ENCODE measurements at places on chromosomes 5 and 9.

DNA sequence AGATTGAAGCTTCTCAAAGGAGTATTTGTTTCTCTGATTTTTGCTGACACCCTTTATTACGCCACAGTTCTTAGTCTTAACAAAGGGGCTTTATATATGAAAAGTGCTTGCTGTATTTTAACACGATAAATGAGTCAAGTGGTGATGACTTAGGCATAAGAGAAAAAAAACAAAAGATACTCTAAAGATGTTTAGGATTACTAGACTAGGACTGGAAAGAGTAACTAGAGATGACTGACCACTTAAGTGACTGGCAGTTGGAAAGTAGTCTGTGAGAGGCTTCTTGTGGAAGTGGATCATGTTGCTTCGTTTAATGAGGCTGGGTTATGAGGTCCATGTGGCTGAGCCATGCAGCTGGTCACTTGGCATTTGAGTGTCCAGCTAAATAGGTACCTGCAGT lies 69.4 kb upstream of the ACTBL2 start:
- DNase-seq, result no peak

GRCh38 chr5:168747987-168748777 lies 169.0 kb upstream of the PANK3 start:
- no peak for DNase-seq

DNA sequence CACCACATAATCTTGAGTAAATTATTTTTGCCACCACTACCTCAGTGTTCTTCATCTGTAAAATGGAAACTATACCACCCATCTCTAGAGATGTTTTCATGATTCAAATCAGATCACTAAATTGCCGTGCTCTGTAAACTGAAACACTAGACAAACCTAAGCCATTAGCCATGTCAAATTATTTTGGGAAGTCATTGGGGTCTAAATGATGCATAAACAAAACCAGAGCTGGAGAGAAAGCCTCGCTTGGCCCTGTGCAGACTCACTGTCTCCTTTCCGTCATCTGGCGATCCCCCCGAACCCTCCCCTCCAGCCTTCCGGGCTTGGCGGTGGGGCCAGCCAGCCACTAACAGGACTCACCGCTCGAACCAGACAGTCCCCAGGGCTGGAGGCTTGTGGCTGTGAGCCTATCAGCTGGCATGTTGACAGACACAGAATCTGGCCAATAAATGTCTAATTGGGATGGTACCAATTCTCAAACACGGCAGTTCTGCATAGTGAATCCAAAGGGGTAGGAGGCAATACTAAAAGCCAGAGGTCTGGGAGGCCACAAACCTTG lies 256.5 kb downstream of the SEC61B start:
- no peak for DNase-seq

GRCh38 chr5:42586625-42587024 lies 163.4 kb downstream of the GHR start:
- DNase-seq, result no peak

DNA sequence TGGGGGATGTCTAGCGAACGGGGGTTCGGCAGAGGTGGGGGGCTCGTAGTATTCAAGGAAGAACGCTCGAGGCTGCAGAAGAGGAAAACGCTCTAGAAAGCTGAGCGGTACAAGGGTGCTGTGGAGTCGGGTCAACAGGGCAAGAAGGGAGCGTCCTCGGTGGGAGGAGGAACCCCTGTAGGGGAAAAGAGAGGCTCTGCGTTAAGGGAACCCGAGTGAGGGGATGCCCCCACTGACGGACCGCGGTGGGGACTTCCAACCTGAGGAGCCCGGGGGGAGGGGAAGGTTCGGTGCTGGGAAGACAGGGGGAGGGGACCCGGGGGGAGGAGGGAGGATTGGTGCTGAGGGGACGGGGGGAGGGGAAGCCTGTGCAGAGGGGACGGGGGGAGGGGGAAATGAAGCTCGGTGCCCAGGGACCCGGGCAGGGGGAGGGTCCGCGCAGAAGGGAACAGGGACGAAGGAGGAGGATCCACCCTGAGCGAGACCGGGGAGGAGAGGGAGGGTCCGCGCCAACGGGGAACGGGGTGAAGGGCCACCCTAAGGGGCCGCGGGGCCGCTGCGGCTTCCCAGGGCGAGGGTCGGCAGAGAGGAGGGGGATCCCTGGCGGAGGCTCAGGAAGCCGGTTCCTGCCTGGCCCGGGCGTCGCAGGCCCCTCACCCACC lies 621 bp downstream of the NR6A1 start:
- no peak for DNase-seq

DNA sequence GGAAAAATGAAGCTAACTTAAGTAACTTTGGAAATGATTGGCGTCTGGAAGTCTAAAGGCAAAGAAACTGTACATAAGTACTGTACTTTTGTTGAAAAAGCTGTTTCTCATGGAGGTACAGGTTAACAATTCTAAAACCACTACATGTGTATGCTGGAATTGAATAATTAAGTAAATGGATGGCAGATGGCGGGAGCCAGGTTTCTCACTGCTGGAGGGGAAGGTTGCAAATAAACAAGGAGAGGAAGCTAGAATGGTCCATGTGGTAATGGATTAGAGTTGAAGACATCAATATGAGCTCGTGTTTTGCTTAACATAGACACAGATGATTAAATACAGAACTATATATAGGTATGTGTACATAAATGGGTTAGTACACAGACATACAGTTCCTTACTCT lies 43.2 kb upstream of the ASTN2 start:
- DNase-seq, result no peak

GRCh38 chr9:86175223-86175622 lies 75.9 kb upstream of the GOLM1 start:
- DNase-seq, result no peak

DNA sequence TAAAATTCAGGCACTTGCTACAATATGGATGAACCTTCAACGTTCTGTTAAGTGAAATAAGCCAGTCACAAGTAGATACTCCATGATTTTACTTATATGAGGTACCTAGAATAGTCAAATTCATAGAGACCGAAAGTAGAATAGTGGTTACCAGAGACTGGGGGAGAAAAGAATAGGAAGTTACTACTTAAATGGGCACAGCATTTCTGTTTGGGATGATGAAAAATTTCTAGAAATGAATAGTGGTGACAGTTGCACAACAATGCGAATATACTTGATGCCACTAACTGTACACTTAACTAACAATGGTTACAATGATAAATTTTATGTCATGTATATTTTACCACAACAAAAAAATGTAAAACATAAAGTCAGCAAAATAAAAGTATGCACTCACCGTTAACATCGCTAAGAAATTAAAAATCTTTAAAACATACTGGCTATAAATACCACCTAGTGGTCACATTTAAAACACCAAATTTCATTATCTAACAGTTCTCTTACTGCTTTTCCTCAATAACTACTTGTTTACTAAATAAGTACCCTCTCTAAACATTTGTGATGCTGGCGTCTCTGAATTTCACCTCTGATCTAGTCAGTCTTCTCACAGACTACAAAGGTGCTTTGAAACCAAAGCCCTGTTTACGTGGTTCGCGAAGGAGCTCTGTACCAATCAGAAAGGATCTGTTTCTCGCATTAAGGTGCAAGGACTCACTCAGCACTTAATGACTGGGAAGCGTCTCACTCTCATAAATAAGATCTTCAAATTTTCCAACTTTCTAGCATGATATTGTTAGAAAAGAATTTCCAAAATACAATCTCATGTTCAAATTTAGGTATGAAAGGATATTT lies 22.7 kb downstream of the KIF3A start:
- no peak for DNase-seq

- DNase-seq, result no peak
These were observed 20.6 kb downstream of the PFDN1 start for GRCh38 chr5:140282266-140282665.

GRCh38 chr9:129164246-129164930 lies 13.7 kb downstream of the IER5L start:
- DNase-seq, result no peak

DNA sequence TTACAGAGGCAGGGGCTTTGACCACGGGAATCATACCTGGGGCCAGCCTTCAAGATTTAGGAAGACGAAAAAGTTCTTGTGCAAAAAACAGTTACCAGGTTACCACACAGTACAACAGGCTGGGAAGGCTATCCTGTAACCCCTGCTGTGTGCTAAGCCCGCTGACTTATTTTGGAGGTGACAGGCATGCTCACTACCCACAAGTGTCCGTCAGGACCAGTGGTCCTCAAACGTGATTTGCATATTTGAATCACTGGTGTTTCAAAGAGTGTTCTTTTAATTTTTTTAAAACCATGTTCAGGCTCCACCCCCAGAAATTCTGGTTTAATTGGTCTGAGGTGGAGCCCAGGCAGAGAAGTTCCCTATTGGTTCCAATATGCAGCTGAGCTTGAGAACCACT lies 146.6 kb downstream of the TTLL11 start:
- no peak for DNase-seq

- DNase-seq, result no peak
These were observed 487.3 kb downstream of the CCDC171 start for GRCh38 chr9:16039988-16040761.

DNA sequence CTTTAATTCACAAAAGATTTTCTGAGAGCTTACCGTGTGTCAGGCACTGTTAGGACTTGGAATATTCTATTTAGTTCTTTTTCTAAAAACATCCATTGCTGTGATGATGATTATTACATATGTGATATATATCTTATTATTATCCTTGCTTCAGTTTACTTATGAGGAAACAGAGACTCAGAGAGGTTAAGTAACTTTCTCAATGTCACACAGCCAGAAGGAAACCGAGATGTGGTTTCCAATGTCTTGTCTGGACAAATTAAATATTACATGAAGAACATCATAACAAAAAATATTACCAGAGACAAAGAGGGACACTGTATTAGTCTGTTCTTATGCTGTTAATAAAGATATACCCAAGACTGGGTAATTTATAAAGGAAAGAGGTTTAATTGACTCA lies 125.5 kb upstream of the DAP start:
- no peak for DNase-seq

- DNase-seq, result no peak
These were observed 151.0 kb downstream of the GPBP1 start for GRCh38 chr5:57324861-57325260.

DNA sequence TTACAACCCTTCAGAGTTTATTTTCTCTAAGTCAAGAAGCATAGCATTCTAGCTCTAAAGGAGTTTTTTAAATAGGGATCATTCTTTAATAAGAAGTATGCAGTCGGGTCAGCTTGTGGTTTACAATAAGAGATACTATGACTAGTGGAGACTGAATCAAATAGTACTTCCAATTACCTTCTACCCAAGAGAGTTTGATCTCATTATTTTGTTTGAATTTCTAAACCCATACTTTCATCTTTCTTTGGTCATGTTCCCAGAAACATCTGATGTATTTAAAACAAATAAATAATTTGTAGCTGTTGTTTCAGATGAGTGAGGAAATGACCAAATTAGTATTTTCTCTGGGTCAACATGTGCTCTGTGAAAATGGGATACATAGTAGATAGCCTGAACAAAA lies 160.2 kb upstream of the CDH6 start:
- DNase-seq, result no peak

GRCh38 chr9:70113403-70114022 lies 69.9 kb downstream of the MAMDC2 start:
- peak; percentile 17 for DNase-seq

DNA sequence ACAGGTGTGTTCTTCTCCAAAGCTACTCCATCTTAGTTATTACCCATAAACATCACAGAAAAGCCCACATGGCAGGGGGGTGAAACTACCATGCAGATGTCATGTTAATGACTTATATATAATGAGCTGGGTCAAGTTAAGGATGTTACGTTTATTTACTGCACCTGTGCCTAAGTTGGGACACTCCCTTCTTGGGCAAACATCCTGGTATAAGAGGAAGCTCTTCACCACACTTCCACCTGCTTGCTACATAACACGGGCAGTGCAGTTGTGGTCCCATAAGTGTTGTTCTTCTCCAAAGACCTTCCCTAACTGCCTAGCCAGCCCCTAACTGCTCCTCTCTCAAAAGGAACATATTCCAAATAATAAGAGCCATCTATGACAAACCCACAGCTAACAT lies 9.3 kb upstream of the ZCCHC9 start:
- DNase-seq, result no peak

DNA sequence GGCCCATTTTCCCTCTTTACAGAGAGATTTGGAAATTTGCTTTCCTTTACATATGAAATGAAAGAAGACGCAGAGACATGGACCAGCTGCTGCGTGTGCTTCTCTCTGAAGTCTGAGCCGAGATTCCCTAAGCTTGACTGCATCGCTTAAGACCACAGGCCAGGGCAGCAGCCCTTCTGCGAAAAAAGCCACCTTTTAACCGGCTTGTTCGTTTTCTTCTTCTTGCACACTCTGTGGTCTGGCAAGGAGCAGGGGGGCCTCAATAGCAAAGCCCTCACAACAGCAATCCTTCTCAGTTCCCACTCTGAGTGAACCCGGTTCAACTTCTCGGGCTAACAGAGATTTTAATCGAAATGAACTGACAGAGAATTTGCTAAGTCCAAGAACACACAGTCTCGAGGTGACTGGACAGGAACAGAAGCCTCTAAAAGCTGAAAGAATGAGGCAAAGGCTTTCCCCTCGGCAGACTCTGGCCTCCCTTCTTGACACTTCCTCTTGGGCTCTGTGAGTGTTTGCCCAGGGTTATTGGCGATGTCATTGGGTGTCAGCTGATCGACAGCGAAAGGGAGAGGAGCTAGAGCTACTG lies 512.9 kb upstream of the KLF4 start:
- no peak for DNase-seq

- DNase-seq, result no peak
These were observed 6.0 kb downstream of the OLFML2A start for GRCh38 chr9:124782661-124783574.

DNA sequence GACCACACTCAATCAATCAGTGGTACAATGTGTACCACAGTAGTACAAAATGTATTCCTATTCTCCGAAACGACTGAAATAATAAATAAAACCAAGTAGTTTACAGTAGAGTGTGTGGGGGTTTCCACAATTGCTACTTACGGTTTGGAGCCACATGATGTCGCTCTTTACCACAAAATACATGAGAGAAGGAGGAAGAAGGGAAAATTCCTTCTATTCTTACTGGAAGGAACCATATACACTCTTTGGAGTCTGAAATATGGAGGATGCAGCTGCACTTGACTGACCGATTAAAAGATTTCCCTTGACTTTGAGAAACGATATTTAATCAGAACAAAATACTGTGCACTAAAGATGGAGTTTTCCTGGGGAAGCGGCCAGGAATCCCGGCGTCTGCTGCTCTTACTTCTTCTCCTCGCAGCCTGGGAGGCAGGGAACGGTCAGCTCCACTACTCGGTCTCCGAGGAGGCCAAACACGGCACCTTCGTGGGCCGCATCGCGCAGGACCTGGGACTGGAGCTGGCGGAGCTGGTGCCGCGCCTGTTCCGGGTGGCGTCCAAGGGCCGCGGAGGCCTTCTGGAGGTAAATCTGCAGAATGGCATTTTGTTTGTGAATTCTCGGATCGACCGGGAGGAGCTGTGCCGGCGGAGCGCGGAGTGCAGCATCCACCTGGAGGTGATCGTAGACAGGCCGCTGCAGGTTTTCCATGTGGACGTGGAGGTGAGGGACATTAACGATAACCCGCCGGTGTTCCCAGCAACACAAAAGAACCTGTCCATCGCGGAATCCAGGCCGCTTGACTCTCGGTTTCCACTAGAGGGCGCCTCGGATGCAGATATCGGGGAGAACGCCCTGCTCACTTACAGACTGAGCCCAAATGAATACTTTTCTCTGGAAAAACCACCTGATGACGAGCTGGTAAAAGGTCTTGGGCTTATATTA lies at the start of gene PCDHA4:
Gene PCDHA4 (plus strand): TSS at position 235 of the 942 bp plus-strand sequence.
- DNase-seq, result no peak

GRCh38 chr5:170420806-170421412 lies 31.7 kb upstream of the KCNMB1 start:
- peak; percentile 9 for DNase-seq
